Activated naive CD4-positive, alpha-beta T cell treated with anti-CD3 and anti-CD28 coated beads for 36 hours (primary cell): ENCODE measurements at places on chromosomes 5 and 9. TPM values are rescaled to one million over a fixed set of nuclear protein-coding genes. Genes with fewer than 3 reads are reported as not detected.

GRCh38 chr5:125592856-125593255, 830.4 kb upstream of the GRAMD2B start:
- H3K36me3 ChIP-seq = no peaks in the 10 kb centered on the region
- no peaks in the 10 kb centered on the region for H3K4me1 ChIP-seq
- no peaks in the 10 kb centered on the region for H3K27me3 ChIP-seq
- H3K27ac ChIP-seq = no peak overlapping the region

GRCh38 chr5:140196115-140196814, 21.3 kb downstream of the CYSTM1 start:
- no peak overlapping the region for H3K27ac ChIP-seq
- no peak overlapping the region for H3K4me3 ChIP-seq

- H3K27ac ChIP-seq = no peak overlapping the region
- H3K4me1 ChIP-seq = peaks cover 19% of the 10 kb centered on the region
Observed at GRCh38 chr5:141875795-141876627, 2.2 kb downstream of the PCDH1 start.

DNA sequence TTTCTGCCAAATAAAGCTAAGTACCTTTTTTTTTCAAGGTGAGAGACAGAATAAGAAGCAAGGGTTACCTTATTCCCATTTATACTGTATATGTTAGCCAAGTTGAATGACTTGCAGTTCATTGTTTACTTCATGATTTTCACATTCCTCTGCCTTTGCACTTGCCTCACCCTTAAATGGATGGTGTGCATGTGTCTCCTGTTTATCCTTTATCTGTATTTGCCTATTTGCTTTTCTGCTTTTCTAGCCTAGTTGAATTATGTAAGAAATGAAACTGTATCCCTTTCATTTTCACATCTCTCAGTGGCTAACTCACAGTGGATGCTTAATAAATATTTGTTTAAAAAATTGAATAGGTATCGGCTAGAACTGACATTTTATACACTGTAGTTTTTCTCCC, 200.8 kb upstream of the ST8SIA4 start:
- no peak for DNase-seq
- no peaks in the 10 kb centered on the region for H3K36me3 ChIP-seq
- H3K27ac ChIP-seq = no peak overlapping the region
- H3K27me3 ChIP-seq = no peaks in the 10 kb centered on the region
- H3K4me3 ChIP-seq = no peak overlapping the region
- H3K4me1 ChIP-seq = no peaks in the 10 kb centered on the region

The PLCXD3 gene
- not detected for total RNA-seq
